ENCODE measurements at places on chromosomes 3 and 15.

GRCh38 chr15:31365655-31366127 lies 39.1 kb downstream of the KLF13 start:
- no peak for DNase-seq

- DNase-seq = no peak
Observed at GRCh38 chr3:130904491-130904890, 10.6 kb downstream of the ATP2C1 start.

DNA sequence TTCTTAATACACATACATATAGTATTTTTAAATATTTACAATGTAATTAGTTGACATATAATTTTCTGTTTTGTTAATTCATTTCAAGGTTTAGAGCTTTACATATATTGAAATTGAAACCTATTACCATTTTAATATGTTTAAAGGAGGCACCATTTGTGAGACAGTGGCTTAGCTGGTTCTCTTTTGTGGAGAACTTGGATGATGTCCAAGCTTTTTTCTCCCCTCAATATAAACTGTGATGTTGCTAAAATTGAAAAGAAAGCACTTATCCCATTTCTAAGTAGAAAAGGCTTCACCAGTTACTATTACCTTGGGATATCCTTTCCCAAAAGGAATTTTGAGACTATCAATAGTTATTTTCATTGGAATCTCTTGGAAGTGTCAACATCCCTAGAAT lies 707.2 kb downstream of the NTRK3 start:
- DNase-seq = no peak

GRCh38 chr15:24848050-24848449 lies 106.7 kb upstream of the SNRPN start:
- DNase-seq = no peak

- no peak for DNase-seq
Observed at GRCh38 chr3:175107231-175107630, 248.1 kb downstream of the NAALADL2 start.

- peak; percentile 35 for DNase-seq
Observed at GRCh38 chr15:28885630-28886430, at the start of gene APBA2. TSS of gene APBA2 (plus strand) at chr15:28885974. CDS start at chr15:29053885, 167,911 bp downstream.

DNA sequence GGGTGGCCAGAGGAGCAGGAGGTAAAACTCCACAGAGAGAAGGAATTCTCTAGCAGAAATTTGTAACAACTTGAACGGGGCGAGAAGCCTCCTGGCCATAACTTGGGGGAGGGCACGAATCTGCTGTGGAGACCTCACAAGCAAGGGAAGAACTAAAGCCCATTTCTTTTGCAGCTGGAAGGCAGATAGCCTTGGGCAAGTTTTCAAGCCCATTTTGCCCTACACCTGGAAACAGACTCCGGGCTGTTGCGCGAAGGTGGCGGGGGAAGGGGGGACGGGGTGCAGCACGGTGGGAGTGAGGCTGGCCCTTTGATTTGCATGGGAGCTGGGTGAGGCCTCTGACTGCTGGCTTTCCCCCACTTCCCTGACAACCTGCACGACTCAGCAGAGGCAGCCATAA lies 168.8 kb downstream of the MEGF11 start:
- no peak for DNase-seq

GRCh38 chr15:89018207-89018606 lies 70.0 kb upstream of the ABHD2 start:
- no peak for DNase-seq

DNA sequence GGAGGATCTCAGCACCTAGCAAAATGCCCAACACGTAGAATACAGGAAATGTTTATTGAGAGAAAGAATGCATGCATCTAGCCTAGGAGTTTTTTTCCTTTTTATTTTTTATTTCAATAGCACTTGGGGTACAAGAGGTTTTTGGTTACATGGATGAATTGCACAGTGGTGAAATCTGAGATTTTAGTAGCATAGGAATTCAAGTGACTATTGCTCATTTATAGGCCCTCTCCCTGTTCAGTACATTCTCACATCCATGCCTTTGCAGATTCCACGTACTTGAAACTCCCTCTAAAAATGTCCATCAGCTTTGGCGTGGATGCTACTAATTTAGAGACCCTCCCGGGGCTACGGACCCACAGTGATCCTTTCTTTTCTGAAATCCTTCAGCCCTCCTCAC lies 61.7 kb upstream of the PIAS1 start:
- no peak for DNase-seq

DNA sequence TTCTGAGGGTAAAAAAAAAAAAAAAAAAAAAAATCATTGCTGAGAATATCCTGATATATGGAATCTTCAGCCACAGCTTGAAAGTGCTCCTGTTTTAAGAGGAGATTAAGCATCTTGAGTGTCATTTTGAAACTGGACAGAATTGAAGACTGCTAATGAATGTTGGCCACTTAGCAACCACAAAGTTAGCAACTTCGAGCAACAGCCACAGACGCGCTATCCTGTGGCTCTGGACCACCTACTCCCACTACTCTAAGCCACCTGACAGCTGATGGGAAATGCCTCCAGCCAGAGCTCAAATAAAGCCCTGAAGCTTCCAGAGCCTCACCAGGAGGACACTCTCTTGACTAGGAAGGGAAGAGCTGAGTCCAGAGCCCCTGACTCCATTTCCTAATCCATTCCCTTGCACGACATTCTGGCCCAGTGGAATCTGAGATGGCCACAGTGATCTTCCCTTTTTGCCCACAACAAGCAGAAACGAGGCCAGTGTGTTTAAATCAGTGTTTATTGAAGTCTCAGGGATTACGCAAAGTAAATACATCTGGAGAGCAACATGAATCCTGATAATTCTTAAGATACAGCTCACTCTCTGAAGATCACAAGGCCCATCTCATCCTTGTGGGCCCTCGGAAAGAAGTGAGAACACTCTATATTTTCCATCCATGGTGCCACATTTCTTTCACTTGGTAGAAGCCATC lies 58.6 kb downstream of the TMEM212 start:
- peak; percentile 7 for DNase-seq

GRCh38 chr3:145623349-145623748 lies 537.6 kb downstream of the PLOD2 start:
- no peak for DNase-seq

DNA sequence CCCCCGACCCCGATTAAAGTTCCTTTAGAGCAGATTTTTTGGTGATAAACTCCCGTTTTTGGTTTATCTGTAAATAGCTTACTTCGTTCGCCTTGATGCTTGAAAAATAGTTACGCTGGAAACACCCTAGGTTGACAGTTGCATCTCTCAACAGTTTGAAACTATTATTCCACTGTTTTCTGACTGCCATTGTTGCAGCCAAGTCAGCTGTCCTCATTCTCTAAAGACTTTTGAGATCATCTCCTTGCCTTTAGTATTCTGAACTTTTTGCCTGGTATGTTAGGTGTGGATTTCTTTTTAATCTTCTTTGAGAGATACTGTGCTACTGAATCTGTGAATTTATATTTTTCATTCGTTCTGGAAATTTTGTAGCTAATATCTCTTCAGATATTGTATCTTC lies 122.7 kb upstream of the NSMCE3 start:
- no peak for DNase-seq

GRCh38 chr15:39645138-39645975 lies 64.5 kb downstream of the THBS1 start:
- peak; percentile 52 for DNase-seq

DNA sequence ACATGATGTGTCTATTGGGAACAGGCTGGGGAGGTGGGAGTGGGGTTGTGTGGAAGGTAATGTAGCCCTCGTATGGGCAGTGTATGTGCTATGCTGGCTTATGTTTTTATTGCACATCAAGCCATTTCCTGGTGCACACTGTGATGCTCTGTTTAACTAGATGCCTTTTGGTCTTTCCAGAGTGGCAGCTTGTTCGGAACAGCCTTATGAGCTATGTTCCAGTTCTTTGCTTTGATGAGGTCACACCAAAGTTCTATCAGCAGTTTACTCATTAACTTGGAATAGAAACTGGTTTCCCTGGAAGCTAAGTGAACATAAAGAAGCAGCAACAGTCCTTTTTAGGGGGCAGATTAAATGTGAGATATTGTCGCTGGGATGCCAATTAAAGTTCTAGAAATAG lies 133.9 kb downstream of the DIPK2A start:
- no peak for DNase-seq

DNA sequence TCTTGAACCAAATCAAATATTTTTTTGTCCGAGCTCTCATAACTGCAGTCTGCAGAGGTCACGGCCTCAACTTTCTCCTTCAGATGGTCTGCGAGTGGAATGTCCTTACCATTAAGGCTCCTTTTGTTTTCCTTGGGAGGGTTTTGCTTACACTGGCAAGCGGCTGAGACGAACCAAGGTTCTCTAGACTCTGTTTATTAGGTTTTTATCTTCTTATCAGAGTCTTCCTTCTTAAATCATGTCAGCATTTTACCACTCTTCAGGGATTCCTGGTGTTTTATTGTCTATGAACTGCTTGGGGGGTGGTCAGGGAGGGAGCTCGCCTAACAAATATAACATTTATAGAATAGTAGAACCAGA lies 773.7 kb upstream of the NR2F2 start:
- DNase-seq = no peak

- peak; percentile 61 for DNase-seq
Observed at GRCh38 chr3:107846279-107846852, 244.5 kb downstream of the CD47 start.

DNA sequence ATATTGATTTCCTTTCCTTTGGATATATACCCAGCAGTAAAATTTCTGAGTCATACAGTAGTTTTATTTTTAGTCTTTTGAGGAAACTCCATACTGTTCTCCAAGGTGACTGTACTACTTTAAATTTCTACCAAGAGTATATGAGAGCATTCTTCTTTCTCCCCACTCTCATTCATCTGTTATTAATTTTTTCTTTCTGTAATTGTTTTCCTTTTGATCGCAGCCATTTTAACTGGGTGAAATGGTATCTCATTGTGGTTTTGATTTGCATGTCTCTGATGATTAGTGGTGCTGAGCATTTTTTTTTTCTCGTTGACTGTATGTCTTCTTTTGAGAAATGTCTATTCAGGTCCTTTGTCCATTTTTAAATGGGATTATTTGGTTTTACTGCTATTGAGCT lies 18.3 kb upstream of the VGLL3 start:
- DNase-seq = no peak

GRCh38 chr3:43349716-43350115 lies 63.4 kb downstream of the SNRK start:
- peak; percentile 5 for DNase-seq

DNA sequence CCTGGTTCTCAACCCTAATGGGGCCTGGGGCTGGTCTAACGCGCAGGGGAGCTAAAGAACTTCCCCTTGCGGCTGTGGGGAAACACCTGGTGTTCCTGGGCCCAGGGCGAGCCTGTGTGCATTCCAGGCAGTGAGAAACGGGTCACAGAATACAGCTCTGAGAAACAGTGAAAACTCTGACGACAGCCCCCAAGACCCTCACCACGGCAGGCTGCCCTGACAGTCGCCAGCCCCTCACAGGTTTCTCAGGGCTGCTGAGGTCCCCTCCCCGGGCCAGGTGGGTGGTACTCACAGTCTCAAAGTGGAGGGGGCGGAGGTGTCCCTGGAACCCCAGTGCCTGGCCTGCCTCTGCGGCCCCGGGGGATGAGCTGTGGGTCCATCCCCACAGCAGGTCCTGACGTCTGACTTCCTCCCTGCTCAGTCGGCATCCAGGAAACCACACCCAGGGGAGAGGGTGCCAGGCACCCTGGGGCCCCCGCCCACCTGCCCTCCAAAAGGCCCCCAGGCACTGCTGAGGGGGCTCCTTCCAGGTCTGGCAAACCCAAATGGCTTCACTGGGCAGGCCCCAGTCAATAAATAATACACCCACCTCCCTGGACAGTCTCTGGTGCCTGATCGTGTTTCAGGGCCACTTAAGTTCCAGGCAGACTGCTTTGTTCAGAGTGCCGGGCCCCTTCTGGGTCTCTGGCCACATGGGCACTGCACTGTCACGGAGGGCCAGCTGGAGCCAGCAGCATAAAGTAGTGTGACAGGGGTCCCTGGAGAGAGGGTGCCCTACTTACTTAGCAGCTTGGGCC lies 57.7 kb downstream of the IQSEC1 start:
- no peak for DNase-seq

- no peak for DNase-seq
Observed at GRCh38 chr3:148971401-148972163, 19.8 kb upstream of the GYG1 start.

- no peak for DNase-seq
Observed at GRCh38 chr15:74402873-74403587, 30.7 kb downstream of the SEMA7A start.

DNA sequence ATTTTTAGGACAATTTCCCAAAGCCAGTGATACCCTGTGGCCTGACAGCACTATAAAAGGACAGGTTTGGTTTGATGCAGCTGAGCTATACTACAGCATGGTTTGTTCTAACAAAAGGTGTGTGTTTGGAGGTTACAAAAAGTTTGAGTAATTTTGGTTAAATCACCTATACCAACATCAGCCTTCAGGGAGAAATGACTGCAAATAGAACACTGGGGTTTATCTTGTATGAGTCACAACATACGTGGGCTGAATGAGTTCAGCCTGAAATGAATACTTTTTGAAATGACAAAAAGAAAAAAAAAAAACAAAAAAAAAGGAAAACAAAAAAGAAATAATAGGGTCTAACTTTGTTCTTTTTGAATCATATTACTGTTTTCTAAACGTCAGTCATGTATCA lies 345.7 kb downstream of the CNTN3 start:
- DNase-seq = no peak

- DNase-seq = no peak
Observed at GRCh38 chr3:121155028-121155427, 247.0 kb downstream of the STXBP5L start.

DNA sequence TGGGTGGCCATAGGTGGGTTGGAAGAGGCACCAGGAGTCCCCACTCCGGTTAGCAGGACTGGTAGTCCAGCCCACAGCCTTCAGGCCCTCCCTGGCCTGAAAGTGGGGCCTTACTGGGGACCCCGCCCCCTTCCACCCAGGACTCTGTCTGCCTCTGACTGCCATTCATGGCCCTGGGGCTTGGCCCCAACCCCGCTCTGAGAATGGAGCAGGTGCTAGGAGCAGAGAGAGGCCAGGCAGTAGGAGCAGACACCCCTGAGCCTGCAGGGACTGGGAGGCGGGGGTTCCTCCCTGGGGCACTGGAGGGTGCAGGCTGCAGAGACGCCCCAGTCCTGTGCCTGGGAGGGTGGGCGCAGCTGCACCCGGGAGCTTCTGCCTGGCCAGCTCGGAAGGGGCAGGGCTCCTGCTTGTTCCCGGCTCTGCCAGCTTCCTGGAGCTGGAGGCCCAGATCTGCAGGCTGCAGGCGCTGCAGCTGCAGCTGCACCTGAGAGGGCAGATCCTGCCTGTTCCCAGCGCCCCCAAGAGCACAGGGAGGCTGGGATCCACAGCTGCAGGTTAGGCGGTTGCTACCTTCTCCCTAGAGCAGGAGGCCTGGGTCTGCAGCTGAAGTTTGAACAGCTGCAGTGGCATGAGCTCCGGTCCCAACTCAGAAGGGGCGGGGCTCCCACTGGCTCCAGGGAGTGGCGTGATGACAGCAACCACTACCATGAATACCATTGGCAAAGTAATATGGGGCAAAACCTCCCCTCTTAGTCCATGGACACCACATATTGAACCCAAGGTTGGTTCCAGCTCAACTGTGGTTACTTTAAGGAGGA lies 194.7 kb downstream of the SQOR start:
- peak; percentile 74 for DNase-seq

GRCh38 chr15:66959875-66960274 lies 105.5 kb upstream of the SMAD3 start:
- no peak for DNase-seq
